Caco-2 (cell line): ENCODE measurements at places on chromosomes 5 and 9.

DNA sequence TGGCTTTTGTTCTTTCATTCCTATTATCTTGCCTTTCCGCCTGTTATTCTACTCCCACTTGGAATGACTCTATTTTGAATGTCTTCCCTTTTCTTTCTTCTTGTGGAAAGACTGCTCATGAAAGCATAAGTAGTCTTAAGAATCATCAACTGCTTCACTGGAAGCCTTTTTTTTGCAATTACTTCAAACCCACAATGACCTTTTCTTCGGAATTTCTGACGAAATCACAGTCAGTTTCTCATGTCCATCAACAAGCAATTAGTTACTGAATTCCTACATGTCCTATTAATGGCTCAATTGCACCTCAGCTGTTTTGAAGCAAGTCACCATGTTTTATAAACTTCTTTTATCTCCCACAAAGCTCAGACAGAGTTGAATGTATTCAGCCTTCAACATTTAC, 196.2 kb downstream of the TARS1 start:
- H3K4me3 ChIP-seq, result no peak overlapping the region
- no peak overlapping the region for H3K27ac ChIP-seq
- peaks cover 1% of the 10 kb centered on the region; the same call in 1 of the 2 replicates for H3K27me3 ChIP-seq
- no peak for DNase-seq
- no peaks in the 10 kb centered on the region for H3K36me3 ChIP-seq

- DNase-seq, result no peak
- H3K4me3 ChIP-seq, result no peak overlapping the region
- no peaks in the 10 kb centered on the region for H3K27me3 ChIP-seq
- H3K27ac ChIP-seq, result no peak overlapping the region
Measured at GRCh38 chr9:136495238-136495800, 12.5 kb upstream of the SEC16A start.

DNA sequence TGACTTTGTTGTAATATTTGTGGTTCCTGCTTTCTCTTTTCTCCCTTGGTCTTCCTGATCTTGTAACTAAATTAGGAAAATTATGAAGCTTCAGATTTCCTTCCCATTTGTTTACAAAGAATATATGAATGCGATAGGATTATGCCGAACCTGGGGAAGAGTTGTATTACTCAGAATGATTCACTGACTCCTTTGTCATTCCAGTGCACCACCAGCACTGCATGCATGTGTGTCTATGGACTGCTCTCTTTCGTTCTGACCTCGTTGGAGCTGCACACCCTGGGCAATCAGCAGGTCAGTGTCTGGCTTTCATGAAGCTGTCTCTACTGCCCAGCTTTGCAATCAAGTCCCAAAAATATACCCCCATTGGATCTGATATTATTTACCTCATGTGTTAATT, 25.5 kb downstream of the NUP188 start:
- no peak overlapping the region for H3K27ac ChIP-seq
- no peaks in the 10 kb centered on the region for H3K4me1 ChIP-seq
- 0 out of 2 replicates have a peak, but pooled peaks cover 4% of the 10 kb centered on the region for H3K36me3 ChIP-seq
- no peak for DNase-seq

DNA sequence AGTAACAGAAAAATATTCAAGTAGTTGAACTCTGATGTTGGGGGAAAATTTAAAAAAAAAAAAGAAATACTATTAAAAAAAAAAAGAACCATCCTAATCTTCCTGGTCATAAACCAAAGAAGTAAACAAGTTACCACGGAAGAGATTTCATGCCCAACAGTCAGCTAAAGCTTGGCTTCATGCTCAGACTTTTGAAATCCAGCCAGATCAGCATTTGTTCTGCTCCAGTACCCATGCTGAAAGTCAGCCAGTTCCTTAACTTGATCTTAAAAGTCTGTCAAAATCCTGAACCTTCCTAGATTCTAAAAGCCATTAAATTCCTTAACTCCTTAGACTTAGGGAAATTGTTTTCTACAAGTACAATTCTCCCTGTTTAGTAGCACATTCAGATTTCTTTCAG, 908.7 kb upstream of the CDH9 start:
- no peak for DNase-seq
- H3K4me1 ChIP-seq, result no peaks in the 10 kb centered on the region
- H3K27ac ChIP-seq, result no peak overlapping the region
- no peaks in the 10 kb centered on the region for H3K27me3 ChIP-seq
- H3K4me3 ChIP-seq, result no peak overlapping the region
- no peaks in the 10 kb centered on the region for H3K36me3 ChIP-seq
